Motor neuron (in vitro differentiated cells): ENCODE measurements at places on chromosomes 2 and 18. TPM values are rescaled to one million over a fixed set of nuclear protein-coding genes. Genes with fewer than 3 reads are reported as not detected.

Gene TXNDC2
- 0.27 and 0.36 TPM in 2 replicates for total RNA-seq

- ATAC-seq: peak; percentile 79
Observed at GRCh38 chr18:33123862-33124518, 316.5 kb downstream of the CCDC178 start.

DNA sequence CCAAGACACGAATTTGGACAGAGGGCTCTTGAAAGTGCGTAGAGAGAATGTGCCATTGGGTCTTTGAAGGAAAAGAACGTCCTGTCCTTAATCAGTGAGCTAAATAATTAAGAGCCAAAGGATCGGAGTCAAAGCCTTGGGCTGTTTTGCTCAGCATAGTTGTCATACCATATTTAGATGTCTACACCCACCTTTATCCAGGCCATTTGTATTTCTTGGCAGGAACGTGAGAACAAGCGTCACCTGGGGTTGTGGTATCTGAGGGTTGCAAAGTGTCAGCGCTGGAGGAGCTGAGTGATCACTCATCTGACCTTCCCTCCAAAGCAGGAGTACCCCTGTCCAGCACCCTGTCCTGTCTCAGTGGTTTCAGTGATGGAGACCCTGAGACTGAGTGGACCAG lies 4.5 kb downstream of the LPIN1 start:
- ATAC-seq: peak; percentile 1

- ATAC-seq: peak; percentile 59
Observed at GRCh38 chr18:48939205-48940097, 11.3 kb downstream of the SMAD7 start.

Gene CYP27A1
- 12.0 and 15.3 TPM in 2 replicates for total RNA-seq

DNA sequence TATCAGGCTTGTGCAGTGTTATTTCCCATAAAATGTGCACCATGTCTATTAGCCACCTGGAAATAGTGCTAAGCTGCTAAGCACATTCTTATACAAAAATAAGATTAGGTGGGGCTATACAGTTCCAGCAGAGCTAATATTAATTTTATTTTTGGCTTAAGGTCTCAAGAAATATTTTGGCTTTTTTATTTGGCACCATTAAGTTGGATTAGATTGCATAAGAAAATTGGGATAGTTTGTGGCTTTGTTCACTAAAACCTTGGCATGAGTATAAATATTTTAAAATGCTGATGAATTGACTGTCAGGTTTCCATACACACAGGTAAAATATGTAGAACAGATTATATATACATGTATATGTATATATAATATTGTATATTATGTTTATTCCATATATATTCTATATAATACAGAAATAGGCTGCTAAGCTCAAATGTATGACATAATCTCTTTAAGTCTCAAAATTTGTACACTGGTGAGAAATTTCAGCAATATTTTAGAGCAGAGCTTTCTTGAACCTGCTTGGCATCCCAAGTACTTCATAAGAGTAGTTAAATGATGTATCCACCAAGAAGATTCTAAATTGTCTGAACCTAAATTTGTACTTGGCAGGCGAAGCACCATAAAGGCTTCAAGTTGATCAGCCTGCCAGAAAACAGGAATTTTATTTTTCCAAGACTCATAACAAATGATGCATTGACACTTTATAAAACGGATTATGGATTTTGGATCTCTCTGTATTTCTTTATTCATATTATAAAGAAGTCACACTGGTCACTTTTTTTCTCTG lies 32.6 kb downstream of the CCDC102B start:
- ATAC-seq: no peak

- ATAC-seq: no peak
Observed at GRCh38 chr2:138942466-138942865, 162.3 kb upstream of the NXPH2 start.

DNA sequence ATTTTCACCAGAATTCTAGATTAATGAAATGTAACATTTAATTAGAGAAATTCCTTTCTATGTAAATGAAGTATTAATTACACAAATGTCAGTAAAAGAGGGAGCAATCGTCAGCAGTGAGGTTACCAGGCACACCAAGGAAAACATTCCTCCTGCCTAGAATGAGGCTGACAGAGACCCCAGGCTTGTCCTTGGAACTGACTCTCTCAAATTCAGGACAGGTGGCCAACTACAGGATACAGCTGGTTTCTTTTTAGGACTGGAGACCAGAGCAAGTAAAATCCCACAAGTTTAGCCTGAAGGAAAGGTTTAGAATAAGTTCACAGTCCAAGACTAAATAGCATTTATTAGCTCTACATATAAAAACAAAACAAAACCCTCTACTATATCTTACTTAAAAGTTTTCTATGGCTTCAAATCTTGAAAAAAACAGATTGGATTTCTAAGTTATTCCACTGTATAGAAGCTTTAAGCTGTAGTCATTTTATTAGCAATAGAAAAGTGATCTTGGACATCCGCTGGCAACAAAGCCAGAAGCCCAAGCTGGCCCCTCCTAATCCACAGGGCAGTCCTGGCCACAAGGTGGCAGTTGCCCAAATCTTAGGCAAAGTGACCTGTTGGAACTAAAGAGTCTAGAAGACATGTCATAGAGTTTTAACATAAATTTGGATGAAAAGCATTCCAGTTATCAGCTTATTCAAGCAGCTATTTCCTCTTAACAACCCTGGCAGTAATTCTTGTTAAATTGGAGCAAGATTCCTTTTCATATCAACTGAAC lies 81.0 kb downstream of the SP3 start:
- ATAC-seq: peak; percentile 74

- ATAC-seq: no peak
Observed at GRCh38 chr2:33241072-33241471, 235.4 kb upstream of the RASGRP3 start.

Gene IKZF2
- total RNA-seq: 1.7 and 6.0 TPM in 2 replicates

- ATAC-seq: no peak
Observed at GRCh38 chr18:5455674-5456073, 88.1 kb downstream of the EPB41L3 start.

Gene ARHGEF33
- total RNA-seq: 0.88 and 1.7 TPM in 2 replicates

DNA sequence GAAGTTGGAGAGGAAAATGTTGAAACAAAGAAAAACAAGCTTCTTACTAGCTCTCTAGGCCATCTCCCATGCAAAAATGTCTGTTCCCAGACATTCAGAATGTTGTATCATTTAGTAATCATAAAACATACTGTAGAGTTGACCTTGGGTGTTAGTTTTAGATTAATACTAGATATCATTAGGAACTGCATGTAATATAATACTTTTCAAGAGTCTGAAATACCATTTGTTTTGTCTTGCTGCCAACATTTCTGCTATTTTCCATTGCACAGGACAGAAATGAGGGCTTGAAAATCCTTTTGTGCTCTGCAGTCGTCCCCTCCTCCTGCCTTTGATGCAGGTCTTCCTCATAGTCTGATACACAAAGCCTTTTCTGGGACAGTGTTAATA lies 89.5 kb upstream of the RBMS1 start:
- no peak for ATAC-seq

DNA sequence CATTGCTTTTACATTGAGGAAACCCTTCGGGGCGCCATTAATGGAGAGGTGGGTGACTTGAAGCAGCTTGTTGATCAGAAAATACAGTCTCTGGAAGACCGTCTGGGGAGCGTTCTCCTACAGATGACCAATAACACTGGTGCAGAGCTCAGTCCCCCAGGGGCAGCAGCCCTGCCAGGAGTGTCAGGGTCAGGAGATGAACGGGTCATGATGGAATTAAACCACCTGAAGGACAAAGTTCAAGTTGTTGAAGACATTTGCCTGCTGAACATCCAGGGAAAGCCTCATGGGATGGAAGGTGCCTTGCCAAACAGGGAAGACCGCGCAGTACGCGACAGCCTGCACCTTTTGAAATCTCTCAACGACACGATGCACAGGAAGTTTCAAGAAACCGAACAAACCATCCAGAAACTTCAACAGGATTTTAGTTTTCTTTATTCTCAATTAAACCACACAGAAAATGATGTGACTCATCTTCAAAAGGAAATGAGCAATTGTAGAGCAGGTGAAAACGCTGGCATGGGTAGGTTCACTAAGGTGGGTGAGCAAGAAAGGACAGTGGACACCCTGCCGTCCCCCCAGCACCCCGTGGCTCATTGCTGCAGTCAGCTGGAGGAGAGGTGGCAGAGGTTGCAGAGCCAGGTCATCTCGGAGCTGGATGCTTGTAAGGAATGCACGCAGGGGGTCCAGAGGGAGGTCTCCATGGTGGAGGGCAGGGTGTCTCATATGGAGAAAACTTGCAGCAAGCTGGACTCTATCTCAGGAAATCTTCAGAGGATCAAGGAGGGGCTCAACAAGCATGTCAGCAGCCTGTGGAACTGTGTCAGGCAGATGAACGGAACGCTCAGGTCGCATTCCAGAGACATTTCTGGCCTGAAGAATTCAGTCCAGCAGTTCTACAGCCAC lies 45.0 kb downstream of the EMILIN2 start:
- ATAC-seq: no peak

- ATAC-seq: no peak
Observed at GRCh38 chr2:113888641-113889470, 1.0 kb upstream of the ACTR3 start.

Gene SULT1C2
- total RNA-seq: 2.2 and 3.2 TPM in 2 replicates

- ATAC-seq: peak; percentile 24
Observed at GRCh38 chr18:919078-919477, 14.4 kb downstream of the ADCYAP1 start.

DNA sequence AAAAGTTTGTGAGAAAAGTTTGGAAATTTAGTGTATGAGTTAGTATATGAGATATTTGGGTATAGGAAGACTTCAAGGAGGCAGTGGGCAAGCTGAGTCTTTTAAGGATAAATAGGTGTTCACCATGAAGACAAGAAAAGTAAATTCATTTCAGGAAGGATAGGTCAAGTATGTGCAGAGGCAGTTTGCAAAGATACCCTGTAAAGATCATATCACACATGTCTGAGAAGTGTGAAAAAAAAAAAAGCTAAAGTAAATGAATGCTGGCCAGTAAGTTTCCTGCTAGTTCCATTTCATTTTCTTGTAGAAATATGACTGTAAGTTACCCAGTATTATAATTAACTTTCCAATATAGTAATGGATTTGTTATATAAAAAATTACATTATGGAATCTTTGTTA lies 131.0 kb downstream of the PHLPP1 start:
- no peak for ATAC-seq

DNA sequence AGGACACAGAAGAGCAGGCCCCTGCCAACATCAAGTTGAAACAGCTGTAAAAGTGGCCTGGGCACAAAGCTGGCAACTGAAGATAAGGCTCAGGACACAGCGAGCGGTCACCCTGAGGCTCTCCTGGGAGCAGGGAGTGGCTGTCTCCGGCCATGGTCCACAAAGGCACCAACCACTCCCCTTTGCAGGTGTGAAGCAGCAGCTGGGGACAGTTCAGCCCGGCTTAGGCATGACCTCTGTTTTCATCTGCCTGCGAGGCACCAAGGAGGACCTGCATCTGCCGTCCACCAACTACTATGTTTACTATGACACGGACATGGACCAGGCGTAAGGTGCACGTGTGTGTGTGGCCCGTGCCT lies 12.9 kb downstream of the TGOLN2 start:
- ATAC-seq: no peak

DNA sequence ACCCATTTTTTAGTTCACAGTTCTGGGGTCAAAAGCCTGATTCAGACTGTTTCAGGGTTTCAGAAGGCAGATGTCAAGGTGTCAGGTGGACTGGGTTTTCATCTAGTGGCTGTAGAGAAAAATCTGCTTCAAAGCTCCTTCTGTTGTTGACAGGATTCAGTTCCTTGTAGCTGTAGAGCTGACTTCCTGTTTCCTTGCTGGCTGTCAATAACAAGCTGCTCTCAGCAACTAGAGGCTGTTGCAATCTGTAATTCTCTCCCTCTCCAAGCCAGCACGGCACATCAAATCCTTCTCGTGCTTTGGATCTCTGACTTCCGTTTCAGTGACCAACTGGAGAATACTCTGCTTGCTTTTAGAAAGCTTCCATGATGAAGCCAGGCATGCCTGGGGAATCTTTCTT lies 179.4 kb downstream of the DOK6 start:
- no peak for ATAC-seq

GRCh38 chr18:63161032-63161760 lies 158.4 kb downstream of the BCL2 start:
- no peak for ATAC-seq

Gene CACNB4
- total RNA-seq: 19.9 and 21.6 TPM in 2 replicates

DNA sequence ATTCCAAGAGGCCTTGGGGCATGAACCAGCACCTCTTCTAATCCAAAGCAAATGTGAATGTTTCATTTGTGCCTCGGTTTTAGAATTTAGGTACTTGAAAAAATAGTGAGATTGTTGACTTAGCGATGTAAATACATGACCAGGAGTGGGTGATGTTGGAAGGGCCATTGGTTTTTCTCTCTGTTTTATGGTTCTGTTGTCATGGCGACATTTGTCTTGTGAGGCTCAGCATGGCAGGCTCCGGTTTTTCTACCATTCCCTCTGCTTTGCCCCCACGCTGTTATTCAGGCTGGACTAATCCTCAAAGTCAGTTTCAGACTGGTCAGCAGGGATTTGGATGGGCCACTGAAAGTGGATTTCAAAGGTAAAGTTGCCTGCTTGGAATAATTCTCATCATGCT lies 255.4 kb downstream of the ALPK2 start:
- no peak for ATAC-seq

GRCh38 chr2:53572696-53573095 lies 194.9 kb upstream of the CHAC2 start:
- ATAC-seq: no peak

- no peak for ATAC-seq
Observed at GRCh38 chr2:120720231-120720630, 15.4 kb upstream of the GLI2 start.

- peak; percentile 65 for ATAC-seq
Observed at GRCh38 chr2:166090908-166091307, 36.9 kb downstream of the SCN1A start.

- no peak for ATAC-seq
Observed at GRCh38 chr2:85840091-85840490, 48.7 kb downstream of the ST3GAL5 start.

DNA sequence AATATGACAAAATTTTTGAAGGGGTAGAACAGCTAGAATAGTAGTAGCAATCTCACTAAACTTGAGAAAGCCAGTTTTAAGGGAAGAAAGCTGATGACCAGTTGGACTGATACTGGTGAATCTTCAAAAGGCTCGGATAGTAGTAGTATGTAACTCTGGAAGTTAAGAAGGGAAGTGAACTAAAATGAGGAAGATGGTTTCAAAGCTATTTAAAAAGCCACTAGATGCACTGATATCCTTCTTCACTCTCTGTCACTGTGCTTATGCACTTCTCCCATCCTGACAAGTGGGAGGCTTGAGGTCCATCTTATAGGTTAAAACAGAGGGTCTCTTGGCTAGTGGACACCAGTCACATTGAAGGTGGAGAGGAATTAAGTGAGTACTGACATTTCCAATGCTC lies 141.1 kb downstream of the NCOA1 start:
- no peak for ATAC-seq

DNA sequence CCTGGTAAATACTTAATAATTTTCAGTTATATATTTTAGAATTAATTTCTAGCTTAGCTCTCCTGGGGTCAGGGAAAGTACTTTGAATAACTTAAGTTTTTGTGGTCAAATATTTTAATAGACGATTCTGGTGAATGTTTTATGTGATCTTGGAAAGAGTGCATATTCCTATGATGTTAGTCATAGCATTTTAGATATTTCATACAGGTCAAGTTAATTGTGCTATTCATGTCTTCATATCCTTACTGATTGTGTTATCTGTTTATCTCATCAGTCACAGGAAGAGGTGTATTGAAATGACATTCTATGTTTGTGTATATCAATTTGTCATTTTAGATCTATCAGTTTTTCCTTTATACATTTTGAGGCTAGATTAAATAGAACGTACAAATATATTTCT lies 576.2 kb downstream of the CPS1 start:
- ATAC-seq: no peak

Gene LINC00305
- total RNA-seq: not detected in 2 replicates

GRCh38 chr18:25349926-25350487 lies 2.0 kb downstream of the ZNF521 start:
- peak; percentile 7 for ATAC-seq
